ENCODE measurements at places on chromosomes 13 and 19.

GRCh38 chr13:19587635-19588300 is 26.4 kb upstream of the TPTE2 start:
- peak; percentile 62 for DNase-seq

- peak; percentile 76 for DNase-seq
These were observed 102.6 kb downstream of the DOCK9 start for GRCh38 chr13:98875146-98875729.

DNA sequence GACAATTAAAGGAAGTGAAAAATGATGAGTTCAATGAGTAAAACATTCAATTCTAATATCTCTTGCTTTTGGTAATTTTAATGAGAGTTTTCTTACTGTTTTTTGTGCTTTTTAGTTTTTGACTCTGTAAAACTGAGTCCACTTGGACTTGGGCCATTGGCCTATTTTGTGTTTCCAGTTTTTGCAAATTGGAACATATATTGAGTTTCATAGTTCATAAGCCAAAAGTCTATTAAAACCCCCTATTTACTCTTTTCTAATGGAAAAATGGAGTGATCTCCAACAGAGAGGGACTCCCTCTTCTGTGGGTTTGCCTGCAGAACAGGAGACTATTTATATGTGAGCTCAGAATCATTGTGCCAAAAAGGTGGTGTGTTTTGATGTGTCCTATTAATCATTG is 219.7 kb upstream of the SPRY2 start:
- no peak for DNase-seq

DNA sequence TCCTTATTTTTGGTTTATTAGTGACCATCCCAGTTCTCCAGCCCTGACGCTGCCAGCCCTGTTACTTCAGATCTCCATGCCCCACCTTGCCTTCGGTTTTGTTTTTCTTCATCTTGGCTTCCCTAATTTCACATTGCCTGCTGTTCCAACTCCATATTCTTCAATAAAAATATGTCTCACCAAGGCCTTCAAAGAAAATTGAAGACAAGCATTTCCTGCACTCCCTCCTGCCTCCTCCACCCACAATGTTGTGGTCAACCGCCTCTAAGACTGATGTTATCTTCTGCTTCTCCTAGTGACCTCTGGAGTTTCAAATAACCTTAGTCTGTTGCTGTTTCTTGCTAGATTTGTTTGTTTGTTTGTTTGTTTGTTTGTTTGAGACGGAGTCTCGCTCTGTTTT is 14.6 kb downstream of the PLD3 start:
- DNase-seq, result no peak

GRCh38 chr13:35857769-35858168 is 273.4 kb downstream of the DCLK1 start:
- DNase-seq, result peak; percentile 94

GRCh38 chr13:30051531-30052060 is 201.2 kb upstream of the UBL3 start:
- peak; percentile 17 for DNase-seq

- no peak for DNase-seq
These were observed 110.3 kb upstream of the ABCC4 start for GRCh38 chr13:95411428-95412040.

DNA sequence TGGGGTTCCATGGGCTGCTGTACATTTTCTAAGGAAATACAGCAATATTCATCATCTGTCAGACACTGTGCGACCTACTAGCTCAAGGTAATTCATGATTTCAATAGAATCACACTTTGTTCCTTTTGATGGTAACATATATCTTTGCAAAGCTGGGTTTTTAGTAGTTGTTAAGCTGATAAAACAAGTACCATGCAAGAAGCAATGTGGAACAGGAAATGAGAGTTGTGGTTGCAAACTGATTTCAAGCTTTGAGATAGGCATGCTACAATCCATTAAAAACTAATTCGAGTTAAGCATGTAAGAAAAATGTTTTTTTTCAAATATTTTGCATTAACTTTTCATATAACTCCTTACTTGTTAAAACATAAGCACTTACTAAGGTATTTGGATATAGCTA is 6.8 kb upstream of the MBNL2 start:
- no peak for DNase-seq
